ENCODE measurements at places on chromosomes 5 and 9.

- no peak for DNase-seq
Observed at GRCh38 chr5:24555229-24555628, 89.5 kb downstream of the CDH10 start.

GRCh38 chr5:78675956-78676730 is 27.6 kb upstream of the LHFPL2 start:
- no peak for DNase-seq

- DNase-seq = no peak
Observed at GRCh38 chr5:137856916-137857862, 10.5 kb upstream of the MYOT start.

- DNase-seq = peak; percentile 39
Observed at GRCh38 chr9:114504341-114505186, 709 bp downstream of the WHRN start.

- no peak for DNase-seq
Observed at GRCh38 chr9:93577078-93577974, 942 bp downstream of the PHF2 start.

GRCh38 chr5:77396017-77396416 is 96.1 kb downstream of the WDR41 start:
- no peak for DNase-seq

DNA sequence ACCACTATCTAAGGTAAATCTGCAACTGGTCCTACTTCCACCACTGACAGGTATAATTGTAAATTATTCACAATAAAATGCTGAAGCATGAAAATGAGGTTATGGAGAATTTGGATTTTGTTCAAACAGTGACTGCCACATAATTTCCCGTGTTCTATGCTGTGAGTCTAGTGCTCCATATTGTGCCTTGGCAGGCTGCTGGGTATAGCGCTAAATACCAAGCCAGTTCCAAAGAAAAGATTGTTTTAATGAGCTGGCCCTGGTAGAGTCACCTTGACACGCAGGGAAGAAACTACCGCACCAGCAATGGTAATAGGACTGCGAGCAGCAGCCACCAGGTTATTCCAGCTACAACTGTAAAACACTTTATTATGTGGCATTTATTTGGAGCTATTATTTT is 30.4 kb downstream of the PSMB7 start:
- no peak for DNase-seq

- DNase-seq = no peak
Observed at GRCh38 chr5:138824924-138825863, 49.9 kb downstream of the LRRTM2 start.

DNA sequence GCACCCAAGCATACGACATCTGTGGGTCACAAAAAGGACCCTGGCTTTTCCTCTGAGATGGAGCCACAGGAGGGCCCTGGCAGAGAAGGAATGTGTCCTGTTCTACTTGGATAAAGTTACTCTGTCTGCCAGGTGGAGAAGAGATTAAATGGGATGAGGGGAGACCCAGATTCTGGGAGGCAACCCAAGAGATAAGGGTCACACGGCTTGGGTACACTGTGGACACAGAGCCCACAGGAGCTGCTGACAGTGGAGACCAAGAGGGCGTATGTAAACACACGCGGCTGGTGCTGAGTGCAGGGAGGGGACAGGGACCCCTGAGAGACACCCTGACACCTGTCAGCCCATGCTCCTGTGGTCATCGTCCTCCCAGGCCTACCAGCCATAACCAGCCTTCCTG is 6.2 kb downstream of the CDK20 start:
- DNase-seq = no peak

DNA sequence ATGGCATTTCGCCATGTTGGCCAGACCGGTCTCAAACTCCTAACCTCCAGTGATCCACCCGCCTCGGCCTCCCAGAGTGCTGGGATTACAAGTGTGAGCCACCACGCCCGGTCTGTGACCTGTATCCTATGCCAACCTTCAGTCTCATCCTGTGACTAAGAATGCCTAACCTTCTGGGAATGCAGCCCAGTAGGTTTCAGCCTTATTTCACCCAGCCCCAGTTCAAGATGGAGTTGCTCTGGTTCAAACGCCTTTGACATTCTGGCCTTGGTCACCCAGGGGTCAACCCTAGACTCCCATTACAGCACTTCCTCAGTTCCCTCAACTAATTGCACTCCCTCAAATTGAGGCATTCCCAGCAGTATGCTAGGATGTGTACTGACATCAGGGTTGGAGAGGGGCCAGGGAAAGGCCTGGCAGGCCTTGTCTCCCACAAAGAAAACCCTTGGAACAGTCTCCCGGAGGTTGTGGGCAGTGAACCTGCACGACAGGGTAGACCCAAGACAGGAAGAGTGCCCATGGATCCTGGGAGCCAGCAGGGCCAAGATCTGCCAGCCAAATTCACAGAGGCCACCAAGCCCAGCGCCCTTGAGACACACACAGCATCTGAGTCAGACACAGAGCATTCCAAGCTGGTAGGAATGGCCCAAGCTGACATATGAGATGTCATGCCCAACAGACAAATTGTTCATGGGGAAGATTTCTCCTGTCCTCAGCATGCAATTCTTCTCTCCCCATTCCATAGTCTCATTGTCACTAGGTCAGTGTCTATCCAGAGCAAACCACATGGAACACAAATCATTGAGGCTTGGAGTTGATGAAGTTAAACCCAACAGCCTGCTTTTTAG is 24.9 kb upstream of the SMU1 start:
- DNase-seq = peak; percentile 3

All from hypothalamus (tissue), 51 donors.